ENCODE measurements at places on chromosomes 6 and 20. TPM values are rescaled to one million over a fixed set of nuclear protein-coding genes. Genes with fewer than 3 reads are reported as not detected.

DNA sequence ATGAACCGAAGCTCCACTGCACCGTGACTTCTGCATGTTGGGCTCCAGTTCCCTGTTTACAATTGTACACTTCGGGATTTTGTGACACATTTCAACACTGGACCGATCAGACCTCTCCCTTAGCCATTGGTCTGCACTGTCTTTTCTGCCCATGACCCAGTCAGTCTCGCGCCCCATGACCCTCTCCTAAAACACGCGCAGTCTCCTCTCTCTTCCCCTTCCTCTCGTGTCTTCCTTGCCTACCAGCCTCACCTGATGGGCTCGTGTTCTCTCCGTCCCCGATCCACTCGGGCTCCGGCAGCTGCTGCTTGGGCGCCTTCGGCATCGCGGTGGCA, 535 bp upstream of the ABCF1 start:
- no peak for DNase-seq

The CCDC28A gene
- 9.0 TPM for total RNA-seq

DNA sequence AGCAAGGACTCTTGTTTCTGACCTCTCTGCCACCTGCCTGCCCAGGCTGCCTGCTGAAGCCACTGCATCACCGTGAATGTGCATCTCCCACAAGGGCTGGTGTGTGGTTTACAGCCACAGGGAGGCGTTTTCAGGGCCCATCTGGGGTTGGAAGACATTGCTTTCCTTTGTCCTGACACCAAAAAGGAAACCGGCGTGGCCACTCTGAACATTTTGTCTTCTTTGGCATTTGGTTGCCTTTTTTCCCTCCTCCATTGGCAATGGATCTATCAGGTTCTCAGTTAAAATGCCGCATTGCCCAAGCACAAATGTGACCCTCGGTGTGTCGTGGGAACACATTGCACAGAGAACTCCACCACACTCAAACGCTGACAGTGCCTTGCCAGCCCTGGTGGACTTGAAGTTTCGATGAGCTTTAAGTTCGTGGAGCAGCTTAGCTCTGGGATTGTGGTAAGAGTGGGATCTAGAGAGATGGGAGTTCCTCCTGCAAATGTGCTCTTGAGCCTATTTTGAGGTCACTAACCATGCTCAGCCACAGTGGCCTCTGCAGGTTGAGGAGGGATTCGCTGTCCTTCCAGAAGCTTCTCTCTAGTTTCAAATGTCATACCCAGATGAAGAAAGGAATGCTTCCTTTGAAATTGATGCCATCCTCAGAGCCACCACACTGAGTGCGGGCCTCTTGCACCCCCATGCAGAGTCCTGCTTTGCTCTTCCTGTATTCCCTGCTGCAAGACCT, 14.8 kb upstream of the PCK1 start:
- DNase-seq = no peak

The NRM gene
- total RNA-seq = 3.7 TPM

The CAGE1 gene
- total RNA-seq = not detected

DNA sequence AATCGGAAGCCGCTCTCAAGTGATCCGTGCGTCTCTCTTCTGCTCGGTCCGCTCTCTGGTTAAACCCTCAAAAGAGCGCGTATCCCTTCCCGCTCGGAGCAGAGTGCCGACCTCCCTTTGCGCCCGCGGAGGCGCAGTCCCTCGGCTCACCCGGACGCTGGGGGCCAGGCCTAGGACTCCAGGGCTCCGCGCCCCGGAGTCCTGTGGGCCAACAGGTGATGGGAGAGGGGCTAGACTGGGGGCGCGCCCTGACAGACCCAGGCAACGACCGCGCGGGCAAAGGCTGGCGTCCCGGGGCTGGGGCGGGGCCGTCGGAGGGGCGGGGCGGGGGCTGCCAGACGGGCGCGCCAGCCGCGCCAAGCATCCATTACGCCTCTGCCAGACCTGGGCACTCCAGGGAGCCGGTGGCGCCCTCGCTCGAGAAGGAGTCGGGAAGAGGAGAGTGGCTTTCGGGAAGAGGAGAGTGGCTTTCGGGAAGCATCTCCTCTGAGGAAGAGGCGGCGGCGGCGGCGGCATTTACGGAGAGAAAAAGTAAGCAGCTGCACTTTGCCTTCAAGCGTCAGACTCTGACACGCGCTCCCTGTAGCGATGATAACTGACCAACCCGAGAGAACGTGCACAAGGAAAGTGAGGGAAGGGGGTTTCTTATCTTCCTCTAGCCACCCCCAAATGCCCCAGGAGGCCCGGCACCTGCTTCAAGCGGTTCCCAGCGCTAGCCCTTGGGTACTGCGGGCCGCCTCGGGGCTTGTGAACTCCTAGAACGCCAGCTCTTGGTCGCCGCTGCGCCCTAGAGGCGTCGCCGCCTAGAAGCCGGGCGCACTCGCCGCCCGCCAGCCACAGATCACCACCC, 2.6 kb downstream of the EPHA7 start:
- peak; percentile 27 for DNase-seq

- no peak for DNase-seq
These were observed 172.0 kb downstream of the VEGFA start for GRCh38 chr6:43942011-43942442.

GRCh38 chr6:2147766-2148448, 97.5 kb downstream of the GMDS start:
- DNase-seq = no peak

The FHL5 gene
- 5.3 TPM for total RNA-seq

DNA sequence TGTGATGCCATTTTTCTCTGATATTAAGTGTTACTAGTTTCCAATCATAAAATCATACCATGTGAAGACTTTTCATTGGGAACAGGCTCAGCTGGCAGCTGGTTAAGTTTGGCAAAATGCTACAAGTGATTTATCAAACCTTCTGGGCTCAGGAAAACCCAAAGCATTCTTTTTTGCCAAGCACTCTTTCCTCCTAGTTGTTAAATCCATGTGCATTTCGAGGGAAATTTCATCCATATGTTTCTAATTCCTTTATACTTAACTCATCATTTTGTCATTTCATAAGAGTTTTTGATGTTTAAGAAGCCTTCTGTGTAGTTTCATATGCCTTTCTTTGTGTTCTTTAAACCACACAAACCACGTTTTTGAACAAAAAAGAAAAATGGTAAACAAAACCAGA, 217.6 kb upstream of the PDE10A start:
- DNase-seq = no peak

DNA sequence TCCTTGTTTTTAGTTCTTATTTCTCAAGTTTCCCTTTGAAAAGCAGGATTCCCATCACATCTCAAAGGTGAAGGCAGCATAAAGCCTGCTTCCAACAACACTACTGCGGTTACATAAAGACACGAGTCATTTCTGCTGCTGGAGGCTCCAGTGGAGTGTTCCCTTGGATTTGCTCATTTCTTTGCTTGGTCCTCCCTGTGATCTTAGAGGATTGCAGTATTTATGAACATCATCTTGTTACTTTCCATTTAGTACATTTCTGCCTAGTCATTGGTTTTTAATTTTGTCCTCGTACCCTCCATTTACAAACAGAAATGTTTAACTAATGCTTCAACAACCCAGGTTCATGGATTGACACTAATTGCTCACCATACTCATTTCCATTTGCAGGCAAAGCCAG, 298.8 kb downstream of the ZNF217 start:
- no peak for DNase-seq

The FAXC gene
- total RNA-seq = 0.49 TPM

The HCK gene
- 4.3 TPM for total RNA-seq

The COL21A1 gene
- 54.3 TPM for total RNA-seq

- no peak for DNase-seq
These were observed 147.3 kb downstream of the TRIM27 start for GRCh38 chr6:28776269-28777146.

The NNAT gene
- 0.33 TPM for total RNA-seq

GRCh38 chr6:4593951-4594350, 182.3 kb upstream of the CDYL start:
- DNase-seq = no peak

- DNase-seq = no peak
These were observed 7.3 kb upstream of the COL9A1 start for GRCh38 chr6:70310063-70310694.

- DNase-seq = no peak
These were observed 30.7 kb upstream of the CST5 start for GRCh38 chr20:23910210-23910609.

- DNase-seq = peak; percentile 7
These were observed 21.3 kb downstream of the NPEPL1 start for GRCh38 chr20:58713801-58714339.

GRCh38 chr6:46815130-46815529, 21.9 kb downstream of the MEP1A start:
- no peak for DNase-seq

- no peak for DNase-seq
These were observed 122.5 kb upstream of the TIAM2 start for GRCh38 chr6:154872542-154873114.

The SRSF12 gene
- not detected for total RNA-seq

GRCh38 chr6:5202941-5203340, 57.8 kb downstream of the LYRM4 start:
- DNase-seq = no peak

GRCh38 chr6:151544453-151544852, 50.6 kb downstream of the CCDC170 start:
- DNase-seq = no peak
